Astrocyte of the spinal cord (primary cell): ENCODE measurements at places on chromosomes 1 and 21.
A peak's percentile ranks its signal among the peaks of the same experiment; 100 is the strongest.

DNA sequence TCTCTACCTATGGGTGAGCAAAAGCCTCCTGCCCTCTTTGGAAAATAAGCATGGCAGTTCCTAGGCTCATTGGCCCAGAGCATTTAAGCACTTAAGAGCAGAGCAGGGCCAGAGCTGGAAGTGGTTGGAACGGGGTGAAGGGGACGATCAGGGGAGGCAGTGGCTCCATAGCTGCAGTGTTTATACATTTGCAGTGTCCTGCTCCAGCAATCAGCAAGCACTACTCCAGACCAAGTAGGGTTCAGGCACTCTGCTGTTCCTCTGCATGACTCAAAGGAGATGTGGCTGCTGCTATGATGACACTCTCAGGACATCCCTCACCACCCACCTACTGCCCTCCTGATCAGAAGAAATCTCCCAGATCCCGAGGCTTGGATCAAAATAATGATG is 55.0 kb downstream of the TRABD2B start:
- no peak for DNase-seq

DNA sequence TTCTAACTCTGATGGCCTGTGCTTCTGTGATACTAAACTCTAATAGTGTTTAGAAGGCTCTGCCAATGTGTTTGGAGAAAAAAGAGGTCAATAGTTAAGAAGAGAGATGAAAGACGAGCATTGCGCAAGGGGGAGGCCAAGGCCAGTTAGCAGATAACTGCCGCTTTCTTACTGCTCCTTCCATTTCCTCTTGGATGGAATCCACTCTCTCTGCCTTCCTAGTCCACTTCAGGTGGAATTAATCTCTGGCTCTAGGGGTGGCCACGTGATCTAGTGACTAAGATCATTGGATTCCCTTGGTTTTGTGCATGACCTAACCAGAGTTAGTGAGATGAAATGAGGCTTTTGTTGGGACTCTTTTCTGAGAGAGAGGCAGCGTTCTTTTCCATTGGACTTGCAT is 148.3 kb downstream of the ACTL8 start:
- DNase-seq, result no peak

- DNase-seq, result no peak
Measured at GRCh38 chr1:84510668-84511067, 4.3 kb upstream of the GNG5 start.

GRCh38 chr21:24127651-24128050 is 1479.6 kb downstream of the MRPL39 start:
- no peak for DNase-seq

- DNase-seq, result no peak
Measured at GRCh38 chr1:231990388-231990787, 363.8 kb downstream of the DISC1 start.

- no peak for DNase-seq
Measured at GRCh38 chr1:6971048-6971447, 185.8 kb downstream of the CAMTA1 start.

DNA sequence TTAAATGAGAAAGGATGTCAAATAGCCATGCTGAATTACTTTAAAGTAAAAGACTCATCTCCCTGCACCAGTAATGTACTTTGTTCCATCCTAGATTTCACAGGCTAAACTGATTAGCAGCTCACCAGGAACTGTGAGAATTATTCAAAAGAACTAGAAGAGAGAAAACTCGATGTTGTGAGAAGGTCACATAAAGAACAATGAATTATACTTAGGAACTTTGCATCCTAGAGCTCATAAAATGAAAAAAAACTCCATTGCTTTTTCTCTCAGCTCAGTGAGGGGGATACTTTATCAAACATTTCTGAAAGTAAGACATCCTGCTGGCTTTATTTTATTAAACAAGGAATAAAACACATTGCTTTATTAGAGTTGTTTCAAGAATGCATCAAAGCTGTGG is 278.5 kb downstream of the MRPL39 start:
- DNase-seq, result peak; percentile 7

GRCh38 chr21:42105476-42106315 is 34.6 kb downstream of the UMODL1 start:
- DNase-seq, result no peak

- DNase-seq, result no peak
Measured at GRCh38 chr1:229884765-229885164, 182.3 kb upstream of the GALNT2 start.

DNA sequence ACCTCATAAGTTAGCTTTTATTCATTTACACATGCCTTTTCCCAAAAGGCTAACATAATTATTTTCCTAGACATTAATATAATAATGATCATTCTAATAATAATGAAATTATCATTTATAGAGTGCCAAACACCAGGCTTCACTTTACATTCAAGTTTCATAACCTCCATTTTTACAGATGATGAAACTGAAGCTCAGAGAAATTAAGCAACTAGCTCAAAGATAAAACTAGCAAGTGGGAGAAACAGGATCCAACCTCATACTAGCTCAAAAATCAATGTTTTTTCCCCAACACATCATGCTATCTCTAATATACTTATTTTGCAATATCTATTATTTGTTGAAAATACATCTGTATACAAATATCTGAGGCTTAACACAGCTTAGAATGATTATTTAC is 14.0 kb downstream of the LPGAT1 start:
- no peak for DNase-seq

DNA sequence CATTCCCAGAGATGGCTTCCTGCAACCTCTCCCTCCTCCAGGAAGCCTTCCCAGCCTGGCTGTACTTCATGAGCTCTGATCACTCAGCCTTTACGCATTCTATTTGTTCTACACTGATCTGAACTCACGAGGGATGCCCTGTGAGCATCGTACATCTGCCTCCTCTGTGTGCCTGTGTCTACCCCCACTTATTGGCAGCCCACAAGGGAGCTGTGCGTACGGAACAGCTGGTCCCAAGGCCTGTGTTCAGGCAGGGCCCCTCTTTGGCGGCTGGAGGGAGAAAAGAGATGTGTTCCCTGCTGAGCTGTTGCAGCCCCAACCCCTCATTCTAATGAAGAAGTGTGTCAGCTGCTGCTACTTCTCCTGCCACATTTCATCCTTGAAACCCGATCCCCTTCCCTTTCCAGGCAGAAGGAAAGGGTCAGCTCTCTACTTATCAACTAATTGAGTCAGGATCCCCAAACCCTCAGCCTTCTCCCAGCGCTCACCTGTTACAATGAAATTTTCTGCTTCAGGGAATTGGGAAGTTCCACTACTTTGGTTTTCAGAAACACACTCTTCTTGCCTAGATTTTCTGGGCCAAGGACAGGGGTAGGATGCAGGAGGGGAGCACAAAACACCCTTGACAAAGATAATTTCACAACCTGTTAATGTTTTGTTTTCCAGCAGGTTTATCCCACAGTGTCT is 3.2 kb downstream of the INKA2 start:
- DNase-seq, result no peak

DNA sequence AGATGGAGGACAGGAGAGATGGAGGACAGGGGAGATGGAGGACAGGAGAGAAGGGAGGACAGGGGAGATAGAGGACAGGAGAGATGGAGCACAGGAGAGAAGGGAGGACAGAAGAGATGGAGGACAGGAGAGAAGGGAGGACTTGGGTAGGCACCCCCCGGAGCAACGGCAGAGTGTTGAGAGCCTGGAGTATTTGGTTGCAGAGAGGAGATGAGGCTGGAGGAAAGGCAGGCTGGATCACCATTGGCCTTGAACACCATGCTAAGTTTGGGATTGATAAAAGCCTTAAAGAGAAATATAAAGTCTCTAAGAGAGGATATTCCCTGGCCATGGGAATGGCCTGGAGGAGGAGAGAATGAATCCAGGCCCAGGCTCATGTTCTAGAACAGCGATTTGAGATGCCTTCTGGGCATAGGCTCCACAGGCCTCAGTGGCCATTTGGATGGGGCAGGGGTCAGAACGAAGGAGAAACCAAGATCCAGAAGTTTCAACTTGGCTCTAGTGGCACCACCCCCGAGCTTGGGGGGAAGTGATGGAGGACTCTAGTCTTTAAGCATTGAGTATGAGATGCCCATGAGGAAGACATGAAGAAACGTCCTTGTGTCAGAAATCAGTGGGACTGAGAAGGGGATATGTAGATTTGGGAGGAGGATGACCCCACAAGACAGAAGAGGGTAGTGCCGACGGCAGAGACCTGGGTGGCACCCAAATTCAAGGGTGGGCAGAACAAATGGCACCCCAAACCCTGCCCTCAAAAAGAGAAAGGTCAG is 47.9 kb upstream of the EDN2 start:
- DNase-seq, result no peak

- DNase-seq, result no peak
Measured at GRCh38 chr1:66570196-66570595, 36.2 kb downstream of the SGIP1 start.

GRCh38 chr1:207027206-207027777 is 5.3 kb downstream of the C1orf116 start:
- peak; percentile 60 for DNase-seq

GRCh38 chr1:71086331-71086730 is 5.5 kb upstream of the ZRANB2 start:
- peak; percentile 43 for DNase-seq

- no peak for DNase-seq
Measured at GRCh38 chr1:95115708-95116137, 1.4 kb upstream of the TLCD4 start.

- DNase-seq, result no peak
Measured at GRCh38 chr1:146001709-146002108, 5.3 kb upstream of the TXNIP start.

DNA sequence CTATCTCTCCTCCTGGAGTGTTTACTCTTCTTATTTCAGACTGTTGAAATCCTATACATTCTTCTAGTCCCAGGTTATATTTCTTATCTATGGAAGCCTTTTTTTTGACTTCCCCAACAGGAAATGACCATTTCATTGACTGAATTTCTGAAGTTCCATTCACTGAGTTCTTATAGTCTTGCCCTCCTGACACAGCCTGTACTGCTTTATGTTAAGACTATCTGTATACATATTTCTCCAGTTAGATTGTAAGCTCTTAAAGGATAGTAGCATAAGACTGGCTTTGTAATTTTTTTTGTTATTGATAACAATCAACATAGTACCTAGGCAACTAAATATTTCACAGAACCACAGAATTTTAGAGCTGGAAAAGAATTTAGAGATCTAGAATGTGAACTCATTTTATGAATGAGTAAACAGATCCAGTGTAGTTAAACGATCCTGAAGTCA is 14.9 kb upstream of the MACF1 start:
- DNase-seq, result peak; percentile 69

- DNase-seq, result no peak
Measured at GRCh38 chr1:53627031-53627430, 111.9 kb downstream of the GLIS1 start.

DNA sequence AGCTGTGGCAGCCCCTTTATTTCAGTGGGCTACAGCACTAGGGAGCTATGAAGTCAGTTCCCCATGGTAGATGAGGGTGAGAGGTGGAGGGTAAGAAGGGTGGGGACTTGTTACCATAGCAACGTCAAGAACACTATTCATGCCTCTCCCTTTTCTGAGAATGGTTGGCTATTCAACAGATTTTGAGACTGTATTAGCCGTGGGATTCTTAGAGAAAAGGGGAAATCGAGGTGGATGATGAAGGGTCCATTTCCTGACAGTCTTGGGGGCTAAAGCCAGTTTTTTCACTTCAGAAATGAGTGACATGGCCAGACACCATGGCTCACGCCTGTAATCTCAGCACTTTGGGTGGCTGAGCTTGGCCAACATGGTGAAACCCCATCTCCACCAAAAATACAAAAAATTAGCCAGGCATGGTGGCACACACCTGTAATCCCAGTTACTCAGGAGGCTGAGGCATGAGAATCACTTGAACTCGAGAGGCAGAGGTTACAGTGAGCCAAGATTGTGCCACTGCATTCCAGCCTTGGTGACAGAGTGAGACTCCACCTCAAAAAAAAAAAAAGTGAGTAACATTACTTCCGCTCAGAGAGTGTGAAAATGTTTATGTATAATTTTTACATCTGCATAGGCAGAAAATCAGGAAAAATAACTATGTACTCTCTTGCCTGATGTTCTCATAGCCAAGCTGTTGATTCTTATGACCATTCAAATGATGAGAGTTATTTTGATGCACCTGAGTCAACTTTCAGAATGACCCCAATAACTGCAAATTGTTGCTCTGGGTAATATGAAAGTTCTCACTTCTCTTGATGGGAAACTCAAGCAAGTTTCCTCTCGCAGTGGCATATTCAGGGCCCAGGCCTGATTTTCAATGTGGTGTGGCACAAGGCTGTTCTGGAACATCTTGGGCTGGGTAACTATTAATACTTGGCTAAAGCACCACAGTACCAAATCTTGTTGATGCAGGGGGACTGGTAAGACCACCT is 23.2 kb upstream of the RGSL1 start:
- DNase-seq, result no peak

GRCh38 chr21:46624050-46624449 is 11.4 kb upstream of the PRMT2 start:
- DNase-seq, result no peak

- DNase-seq, result no peak
Measured at GRCh38 chr1:62218604-62219003, 24.0 kb downstream of the L1TD1 start.

GRCh38 chr1:174982971-174983689 is 16.6 kb upstream of the CACYBP start:
- peak; percentile 54 for DNase-seq

- DNase-seq, result peak; percentile 19
Measured at GRCh38 chr1:165884009-165884689, 56.7 kb downstream of the UCK2 start.

DNA sequence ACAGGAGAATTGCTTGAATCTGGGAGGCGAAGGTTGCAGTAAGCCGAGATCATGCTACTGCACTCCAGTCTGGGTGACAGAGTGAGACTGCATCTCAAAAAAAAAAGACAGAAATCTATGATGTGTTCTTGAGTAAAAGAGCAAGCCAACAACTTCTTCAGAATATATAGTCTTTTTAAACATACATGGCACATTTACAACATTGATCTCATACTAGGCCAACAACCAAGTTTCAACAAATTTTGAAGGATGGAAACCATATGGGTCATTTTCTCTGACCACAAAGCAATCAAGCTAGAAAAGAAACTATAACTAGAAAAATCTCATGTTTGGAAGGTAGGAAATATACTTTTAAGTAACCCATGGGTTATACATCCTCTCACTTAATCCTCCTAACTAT is 38.3 kb downstream of the PAFAH2 start:
- DNase-seq, result no peak

DNA sequence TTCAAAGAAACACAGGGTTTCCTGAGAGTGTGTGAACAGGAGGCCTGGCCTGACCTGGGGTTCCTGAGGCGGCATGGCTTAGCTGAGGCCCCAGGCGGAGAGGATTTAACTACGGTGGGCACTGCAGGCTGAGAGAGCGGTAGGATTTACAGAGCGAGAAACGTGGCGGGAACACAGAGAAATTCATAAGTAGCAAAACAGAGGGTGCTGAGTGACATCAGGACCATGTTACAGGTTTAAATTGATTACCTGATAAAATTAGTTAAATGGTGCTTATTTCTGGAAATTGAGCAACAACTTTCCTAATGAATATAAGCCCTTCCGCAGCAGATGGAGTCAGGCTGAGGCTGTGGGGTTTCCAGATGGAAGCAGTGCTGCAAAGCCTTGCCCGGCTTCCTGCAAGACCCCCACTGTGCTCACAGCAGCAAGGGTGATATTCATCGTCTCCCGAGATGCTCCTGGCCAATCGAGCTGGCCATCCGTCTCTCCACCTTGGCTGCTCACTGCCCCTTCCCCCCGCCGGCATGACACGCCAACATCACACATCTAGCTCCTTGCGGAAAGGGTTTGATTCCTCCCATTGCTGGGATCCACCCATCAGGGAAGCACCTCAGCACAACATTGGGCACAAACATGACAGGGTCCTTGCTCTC is 69.4 kb upstream of the MORC3 start:
- DNase-seq, result no peak

- no peak for DNase-seq
Measured at GRCh38 chr1:21736876-21737275, 46.1 kb downstream of the USP48 start.

- peak; percentile 52 for DNase-seq
Measured at GRCh38 chr1:226821719-226822085, 48.7 kb upstream of the PSEN2 start.

- DNase-seq, result no peak
Measured at GRCh38 chr1:25724966-25725365, 75.0 kb upstream of the SELENON start.
